ENCODE measurements at places on chromosomes 4 and X.

GRCh38 chr4:74964311-74964710, 31.4 kb downstream of the PARM1 start:
- DNase-seq = no peak

- DNase-seq = no peak
Measured at GRCh38 chr4:2411786-2412510, 6.5 kb downstream of the ZFYVE28 start.

- no peak for DNase-seq
Measured at GRCh38 chr4:85836588-85837438, 361.9 kb downstream of the ARHGAP24 start.

GRCh38 chrX:45762699-45763647, 562.3 kb upstream of the DIPK2B start:
- no peak for DNase-seq

- DNase-seq = no peak
Measured at GRCh38 chrX:141158084-141158483, 18.8 kb downstream of the LDOC1 start.

DNA sequence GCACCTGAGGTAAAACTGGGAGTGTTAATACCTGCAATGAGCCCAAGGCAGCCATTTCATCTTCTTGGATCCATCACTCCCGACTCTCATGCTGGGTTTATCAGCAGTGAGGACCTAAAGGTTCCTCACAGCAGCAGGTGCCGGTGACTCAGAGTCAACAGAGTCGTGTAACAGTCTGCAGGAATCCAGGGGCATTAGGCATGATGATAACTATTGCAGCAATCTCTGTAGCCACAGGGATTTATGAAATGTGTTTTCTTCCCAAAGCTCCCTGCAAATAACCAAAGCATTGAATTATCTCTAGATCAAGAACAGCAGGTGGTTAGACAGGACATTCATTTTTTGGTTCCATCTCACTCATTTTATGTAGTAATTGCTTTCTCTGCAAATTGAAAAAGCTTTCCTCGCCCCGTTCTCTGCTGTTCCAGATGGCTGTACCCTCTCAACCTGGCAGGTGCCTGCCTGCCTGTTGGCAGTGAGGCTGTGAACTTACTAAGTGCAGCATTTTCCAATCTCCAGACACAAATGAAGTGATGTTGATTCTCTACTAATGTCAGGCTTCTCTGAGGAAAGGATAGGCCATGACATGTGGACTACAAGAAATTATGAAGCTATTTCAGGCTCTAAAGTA, 48.1 kb upstream of the TSPAN7 start:
- no peak for DNase-seq

- no peak for DNase-seq
Measured at GRCh38 chr4:40269133-40269532, 66.0 kb upstream of the CHRNA9 start.

- no peak for DNase-seq
Measured at GRCh38 chr4:168408620-168409019, 71.7 kb downstream of the DDX60L start.

- no peak for DNase-seq
Measured at GRCh38 chrX:13298836-13299235, 21.0 kb downstream of the ATXN3L start.

DNA sequence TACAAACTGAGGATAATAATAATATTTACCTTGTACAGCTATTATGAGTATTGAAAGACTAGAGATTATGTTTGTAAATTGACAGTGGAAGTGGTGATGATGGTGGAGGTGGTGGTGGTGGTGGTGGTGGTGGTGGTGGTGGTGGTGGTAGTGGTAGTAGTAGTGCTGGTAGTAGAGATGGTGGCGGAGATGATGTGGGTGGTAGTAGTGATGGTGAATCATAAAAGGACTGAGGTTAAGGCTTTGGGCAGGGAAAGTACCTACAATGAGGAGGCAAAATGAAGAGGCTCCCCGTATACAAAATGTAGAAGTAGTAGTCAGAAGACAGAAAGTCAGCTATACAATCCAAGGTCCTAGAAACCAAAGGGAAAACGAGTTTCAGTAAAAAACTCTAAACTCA, 214.1 kb downstream of the BCOR start:
- DNase-seq = no peak

DNA sequence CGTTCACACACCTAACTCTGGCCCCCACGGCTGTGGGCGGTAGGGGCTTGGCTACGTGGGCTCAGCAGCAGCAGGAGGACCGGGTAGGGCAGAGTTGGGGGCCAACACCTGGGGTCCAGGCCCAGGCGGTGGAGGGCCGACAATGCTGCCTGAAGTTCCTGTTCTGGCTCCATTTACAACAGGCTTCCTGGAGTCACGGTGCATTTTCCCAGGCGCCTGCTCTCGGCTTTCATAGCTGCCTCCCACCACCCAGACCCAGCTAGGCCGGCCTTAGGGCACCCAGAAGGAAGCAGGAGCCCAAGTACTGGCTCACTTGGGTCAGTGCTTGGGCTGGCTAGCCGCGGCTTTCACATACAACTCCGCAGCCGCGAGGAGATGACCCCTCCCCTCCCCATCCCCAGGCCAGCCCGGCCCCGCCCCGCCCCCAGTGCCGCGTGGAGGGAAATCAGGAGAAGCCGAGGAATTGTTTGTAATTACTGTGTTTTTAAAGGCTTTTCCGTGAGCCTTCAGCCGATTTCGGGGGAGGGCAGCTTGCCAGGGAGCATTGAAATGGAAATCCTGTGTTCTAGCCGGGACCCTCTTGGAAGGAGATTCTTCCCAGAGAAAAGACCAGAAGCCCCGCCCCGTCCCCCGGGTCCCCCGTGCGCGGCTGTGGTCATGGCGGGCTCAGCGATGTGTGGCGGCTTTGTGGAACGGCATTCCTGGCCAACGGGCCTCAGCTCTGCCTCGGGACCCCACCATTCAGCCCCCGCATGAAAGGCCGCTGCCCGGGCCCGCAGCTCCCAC, 28.5 kb downstream of the PJA1 start:
- peak; percentile 24 for DNase-seq

Data from endothelial cell (in vitro differentiated cells).